Stimulated activated CD4-positive, alpha-beta T cell treated with anti-CD3 and anti-CD28 coated beads, Interleukin-4, amount 100 ng/mL, for 1 hour (primary cell): ENCODE measurements at places on chromosomes 2 and 18.

DNA sequence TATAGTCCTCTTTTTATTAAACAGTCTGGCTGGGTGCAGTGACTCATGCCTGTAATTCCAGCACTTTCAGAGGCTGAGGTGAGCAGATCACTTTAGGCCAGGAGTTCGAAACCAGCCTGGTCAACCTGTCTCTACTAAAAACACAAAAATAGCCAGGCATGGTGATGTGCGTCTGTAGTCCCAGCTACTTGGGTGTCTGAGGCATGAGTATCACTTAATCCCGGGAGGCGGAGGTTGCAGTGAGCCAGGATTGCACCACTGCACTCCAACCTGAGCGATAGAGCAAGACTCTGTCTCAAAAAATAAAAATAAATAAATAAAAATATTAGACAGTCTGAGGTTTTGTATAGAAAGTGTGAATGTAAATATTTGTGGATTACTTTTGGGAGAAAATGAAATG lies 17.8 kb downstream of the XRCC5 start:
- DNase-seq = no peak

GRCh38 chr2:34985474-34985873 lies 1370.1 kb upstream of the CRIM1 start:
- DNase-seq = no peak

DNA sequence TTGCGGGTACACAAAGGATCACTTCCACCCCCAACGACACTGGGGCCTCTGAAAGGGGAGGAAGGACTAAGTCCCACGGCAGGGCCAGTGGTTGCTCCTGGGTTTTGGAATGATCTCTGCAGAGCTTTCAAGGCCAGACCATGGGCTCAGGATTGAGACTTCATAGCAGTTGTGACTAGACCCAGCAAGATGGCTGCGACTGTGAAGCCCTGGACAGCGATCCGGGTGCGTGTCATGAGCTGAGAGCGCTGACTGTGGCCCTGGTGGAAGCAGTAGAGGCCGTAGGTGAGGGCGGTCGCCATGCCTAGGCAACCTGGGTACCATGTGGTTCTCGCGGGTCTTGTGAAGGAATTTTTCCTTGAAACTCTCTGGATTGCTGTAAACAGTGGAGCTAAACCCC lies 27.3 kb downstream of the NCL start:
- no peak for DNase-seq

DNA sequence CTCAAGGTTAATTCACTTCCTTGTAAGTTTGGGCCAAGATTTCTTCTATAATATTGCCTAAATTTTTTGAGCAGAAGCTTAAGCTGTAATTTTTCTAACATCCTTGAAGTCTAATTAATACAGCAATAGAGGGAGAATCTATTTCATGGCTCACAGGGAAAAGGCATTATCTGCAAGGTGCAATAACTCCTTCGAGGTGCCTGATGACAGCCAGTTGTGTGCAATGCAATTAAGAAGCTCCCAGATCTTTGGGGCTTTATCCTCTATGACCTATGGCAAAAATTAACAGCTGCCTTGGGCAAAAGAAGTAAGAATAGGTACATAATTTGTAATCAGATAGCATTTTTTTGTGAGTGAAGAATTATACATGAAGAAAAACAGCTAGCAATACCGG lies 554.6 kb upstream of the SALL3 start:
- DNase-seq = no peak

DNA sequence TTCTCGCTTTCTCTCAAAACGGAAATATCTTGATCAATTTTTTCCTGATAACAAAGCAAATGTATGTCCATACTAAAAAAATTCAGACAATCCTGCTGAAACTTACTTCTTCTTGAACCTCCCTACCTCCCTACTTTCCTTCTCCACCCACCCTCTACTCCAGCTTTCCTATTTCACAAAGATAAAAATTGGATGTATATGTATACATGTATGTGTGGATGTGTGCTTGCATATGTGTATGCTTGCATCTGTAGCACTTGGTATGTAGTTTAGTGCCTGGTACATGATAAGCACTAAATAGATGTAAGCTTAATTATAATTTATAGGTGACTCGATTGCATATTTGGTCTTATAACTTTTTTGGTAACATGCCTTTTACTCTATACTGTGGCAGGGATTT lies 167.5 kb upstream of the ITGA4 start:
- DNase-seq = no peak

GRCh38 chr18:49681387-49681786 lies 119.5 kb downstream of the LIPG start:
- no peak for DNase-seq

GRCh38 chr2:238441262-238442114 lies 14.8 kb downstream of the ASB1 start:
- no peak for DNase-seq

DNA sequence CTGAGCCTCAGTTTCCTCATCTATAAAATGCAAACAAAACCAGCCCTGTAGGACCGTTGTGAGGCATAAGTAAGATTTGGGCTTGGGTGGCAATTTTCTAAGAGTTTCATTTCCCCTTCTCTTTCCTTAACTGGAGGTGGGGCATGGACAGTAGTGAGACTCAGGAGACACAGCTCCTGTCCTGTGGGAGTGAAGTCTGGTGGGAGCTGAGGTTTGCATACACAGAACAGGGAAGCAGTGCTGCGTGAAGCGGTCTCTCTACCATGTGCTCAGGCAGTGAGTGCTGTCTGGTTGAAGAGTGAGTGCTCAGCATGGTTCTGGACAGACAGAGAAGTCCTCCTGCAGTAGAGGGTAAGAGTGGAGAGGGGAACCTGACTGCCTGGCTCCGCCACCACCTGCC lies 62.3 kb upstream of the MCFD2 start:
- no peak for DNase-seq

- DNase-seq = no peak
Measured at GRCh38 chr2:189115126-189115525, 64.4 kb downstream of the COL5A2 start.

DNA sequence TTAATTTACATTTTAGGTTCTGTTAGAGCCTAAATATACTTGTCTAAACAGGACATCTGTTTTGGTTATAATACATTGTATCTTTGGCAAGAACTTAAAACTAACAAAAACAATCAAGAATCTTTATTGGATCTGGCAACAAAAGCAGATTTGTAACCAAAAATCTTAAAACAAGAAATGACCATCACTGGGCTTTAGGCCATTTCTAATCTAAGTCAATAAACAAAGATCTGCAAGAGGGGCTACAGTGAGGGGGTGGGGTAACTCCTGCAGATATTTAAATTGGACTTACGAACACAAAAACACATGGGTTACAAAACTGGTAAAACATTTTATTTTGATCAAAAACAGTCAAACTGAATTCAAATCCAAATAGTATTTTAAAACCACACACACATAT lies 77.3 kb downstream of the SRBD1 start:
- DNase-seq = no peak

DNA sequence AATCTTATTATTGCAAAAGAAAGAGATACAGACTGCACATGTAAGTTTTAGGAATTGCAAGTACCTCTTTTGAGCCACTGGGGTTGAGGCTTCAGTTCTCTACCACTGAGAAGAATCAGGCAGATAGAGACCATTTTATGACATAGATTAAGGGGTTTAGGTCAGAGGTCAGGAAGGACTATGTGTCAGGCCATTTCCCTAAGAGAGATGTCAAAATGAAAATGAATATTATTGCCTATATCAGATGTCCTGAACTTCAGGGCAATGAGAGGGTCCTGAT lies 113.7 kb downstream of the GATA6 start:
- no peak for DNase-seq

DNA sequence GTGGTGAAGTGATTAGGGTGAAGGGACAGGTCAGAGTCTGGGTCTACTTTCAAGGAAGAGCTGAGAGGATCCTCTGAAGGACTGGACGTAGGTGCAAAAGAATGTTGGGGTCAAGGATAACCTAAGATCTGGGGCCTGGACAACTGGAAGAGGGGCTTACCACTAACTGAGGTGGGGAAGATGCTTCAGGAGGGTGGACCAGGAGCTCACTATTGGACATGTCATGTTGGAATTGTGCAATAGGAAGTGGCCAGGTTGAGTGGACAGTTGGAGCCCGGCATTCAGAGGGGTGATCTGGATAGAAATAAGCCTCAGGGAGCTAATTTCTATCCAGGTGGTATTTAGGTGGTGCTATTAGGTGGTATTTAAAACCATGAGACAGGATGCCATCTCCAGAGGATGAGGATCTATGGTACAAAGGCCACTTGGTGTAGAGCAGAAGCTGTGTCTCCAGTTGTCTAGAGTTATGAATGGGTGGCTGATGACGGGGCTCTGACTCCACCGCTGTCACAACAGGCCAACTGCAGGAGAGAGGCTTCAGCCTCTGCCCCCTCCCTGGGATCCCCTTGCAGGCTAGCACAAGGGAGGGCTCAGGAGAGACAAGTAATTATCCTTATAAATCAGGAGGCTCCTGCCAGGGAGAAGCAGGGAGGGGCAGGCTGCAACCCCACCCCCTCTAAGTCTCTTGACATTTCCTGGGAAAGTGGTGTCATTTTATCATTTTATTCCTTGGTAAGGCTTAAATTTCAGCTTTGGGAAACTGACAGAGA lies 158.0 kb downstream of the SMAD7 start:
- DNase-seq = no peak
